ENCODE measurements at places on chromosomes 1 and 21. TPM values are rescaled to one million over a fixed set of nuclear protein-coding genes. Genes with fewer than 3 reads are reported as not detected.

GRCh38 chr21:14943616-14944015 is 121.2 kb downstream of the NRIP1 start:
- H3K27ac ChIP-seq = no peak overlapping the region
- DNase-seq = no peak
- H3K4me1 ChIP-seq = no peaks in the 10 kb centered on the region
- no peaks in the 10 kb centered on the region for H3K36me3 ChIP-seq
- H3K27me3 ChIP-seq = no peaks in the 10 kb centered on the region

GRCh38 chr1:212621043-212621948 is 12.7 kb downstream of the ATF3 start:
- no peak for DNase-seq
- no peak overlapping the region for H3K27ac ChIP-seq
- no peak overlapping the region for H3K4me3 ChIP-seq
- peaks cover 35% of the 10 kb centered on the region for H3K36me3 ChIP-seq
- H3K4me1 ChIP-seq = no peaks in the 10 kb centered on the region
- peaks cover 23% of the 10 kb centered on the region for H3K27me3 ChIP-seq

DNA sequence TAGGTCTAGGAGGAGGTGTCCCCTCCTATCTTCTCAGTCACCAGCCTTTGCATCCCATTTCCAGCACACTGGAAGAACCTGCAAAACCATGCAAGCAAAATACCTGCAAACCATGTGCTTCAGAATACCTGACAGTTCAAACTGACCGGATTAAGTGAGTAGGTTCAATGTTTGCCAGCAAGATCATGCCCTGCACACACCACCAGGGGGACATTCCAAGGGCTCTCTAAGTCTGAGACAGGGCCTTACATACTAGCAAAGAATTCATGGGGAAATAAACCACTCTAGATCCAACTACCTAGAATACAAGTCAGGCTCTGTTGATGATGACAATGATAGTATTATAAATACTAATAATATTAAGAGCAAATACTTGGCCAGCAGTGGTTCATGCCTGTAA is 27.6 kb downstream of the INPP5B start:
- H3K36me3 ChIP-seq = peaks cover 11% of the 10 kb centered on the region
- peak; percentile 37 for DNase-seq
- H3K4me1 ChIP-seq = peaks cover 45% of the 10 kb centered on the region

- no peak overlapping the region for H3K4me3 ChIP-seq
- H3K4me1 ChIP-seq = peaks cover 27% of the 10 kb centered on the region
- no peaks in the 10 kb centered on the region for H3K36me3 ChIP-seq
- peak; percentile 33 for DNase-seq
- H3K27me3 ChIP-seq = no peaks in the 10 kb centered on the region
Measured at GRCh38 chr1:157274698-157275534, 136.7 kb upstream of the ETV3 start.

- H3K4me1 ChIP-seq = no peaks in the 10 kb centered on the region
- no peaks in the 10 kb centered on the region for H3K36me3 ChIP-seq
- DNase-seq = no peak
Measured at GRCh38 chr21:27812279-27812678, 845.4 kb upstream of the ADAMTS5 start.

DNA sequence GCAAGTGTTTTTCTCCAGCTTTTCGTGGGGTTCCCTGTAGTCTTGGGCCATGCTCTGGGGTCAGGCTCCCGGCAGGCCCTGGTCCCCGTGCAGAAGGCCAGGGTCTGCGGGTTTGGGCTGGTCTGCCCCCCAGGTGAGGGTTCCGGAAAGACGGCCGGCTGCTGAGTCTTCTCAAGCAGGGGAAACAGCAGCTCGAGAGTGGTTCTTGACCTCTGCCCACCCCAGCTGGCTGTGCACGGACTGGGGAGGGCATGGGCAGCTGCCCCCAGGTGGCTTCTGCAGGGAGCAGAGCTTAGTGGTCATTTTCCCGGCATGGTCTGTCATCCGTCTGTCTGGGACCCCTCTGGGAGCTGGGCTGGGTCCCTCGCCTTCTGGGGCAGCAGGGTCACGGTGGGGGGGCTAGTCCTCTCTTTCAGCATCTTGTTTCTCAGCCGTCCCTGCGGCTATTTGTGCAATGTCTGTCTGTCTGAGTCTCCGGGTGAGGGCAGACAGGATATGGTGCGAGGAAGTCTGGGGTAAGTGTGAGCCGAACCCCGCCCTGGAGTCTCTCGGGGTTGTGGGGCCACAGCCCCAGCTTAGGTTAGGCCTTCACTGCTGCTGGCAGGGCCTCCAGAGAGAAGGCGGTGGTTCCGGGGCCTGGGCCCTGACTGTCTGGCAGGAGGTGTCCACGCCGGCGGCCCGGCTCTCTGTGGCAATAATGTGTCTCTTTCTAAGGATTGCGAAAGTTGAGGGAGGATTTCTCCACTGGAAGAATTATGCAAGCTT is 6.1 kb downstream of the SKI start:
- no peak for DNase-seq
- H3K27me3 ChIP-seq = no peaks in the 10 kb centered on the region
- H3K4me1 ChIP-seq = peaks cover 36% of the 10 kb centered on the region
- H3K4me3 ChIP-seq = no peak overlapping the region

GRCh38 chr1:37393173-37394120 is 80.9 kb upstream of the ZC3H12A start:
- H3K27me3 ChIP-seq = peaks cover 6% of the 10 kb centered on the region
- no peak for DNase-seq
- no peaks in the 10 kb centered on the region for H3K4me1 ChIP-seq
- no peak overlapping the region for H3K27ac ChIP-seq

DNA sequence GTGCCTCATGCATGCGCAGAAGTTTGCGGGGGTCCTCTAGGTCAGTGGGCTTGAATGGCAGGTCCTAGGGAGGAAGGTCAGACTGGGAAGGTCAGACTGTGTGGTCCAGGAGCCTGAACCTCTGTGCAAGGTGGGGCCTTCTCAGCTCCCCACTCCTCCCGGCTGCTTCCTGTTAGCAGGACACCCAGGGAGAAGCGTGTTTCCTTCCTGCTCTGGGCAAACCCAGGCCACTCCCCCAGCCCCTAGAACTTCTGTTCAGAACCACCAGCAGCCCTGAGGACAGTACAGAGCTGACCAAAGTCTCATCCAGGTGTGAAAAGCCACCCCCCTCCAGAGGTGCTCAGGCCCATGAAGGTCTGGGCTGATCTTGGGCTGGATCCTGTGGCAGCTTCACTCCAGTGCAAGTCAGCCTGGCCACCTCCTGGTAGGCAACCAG is 29.9 kb downstream of the NAV1 start:
- H3K27ac ChIP-seq = peak overlapping the region; percentile 28
- H3K36me3 ChIP-seq = no peaks in the 10 kb centered on the region
- no peak overlapping the region for H3K4me3 ChIP-seq
- H3K27me3 ChIP-seq = no peaks in the 10 kb centered on the region

GRCh38 chr1:89794406-89794805 is 26.4 kb upstream of the LRRC8D start:
- H3K36me3 ChIP-seq = no peaks in the 10 kb centered on the region
- no peak for DNase-seq
- H3K4me1 ChIP-seq = no peaks in the 10 kb centered on the region
- no peaks in the 10 kb centered on the region for H3K27me3 ChIP-seq
- H3K4me3 ChIP-seq = no peak overlapping the region

DNA sequence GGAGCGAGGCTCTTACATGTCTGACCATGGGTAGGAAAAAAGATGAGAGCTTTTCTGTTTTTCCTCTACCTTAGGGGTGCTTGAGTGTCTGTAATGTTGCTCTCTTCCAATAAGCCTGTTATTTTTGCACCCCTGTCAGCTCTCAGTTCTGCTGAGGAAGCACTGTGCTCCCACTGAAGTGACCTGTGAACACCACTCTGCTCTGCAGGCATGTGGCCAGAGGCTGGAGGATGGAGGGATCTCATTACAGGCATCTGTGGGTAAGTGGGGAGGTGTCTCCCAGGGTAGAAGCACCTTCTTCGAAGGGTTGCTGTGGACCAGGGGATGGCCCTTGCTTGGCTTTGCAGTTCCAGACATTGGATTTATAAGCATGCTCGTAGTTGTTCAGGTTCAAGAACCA is 56.8 kb upstream of the RBM15 start:
- peaks cover 64% of the 10 kb centered on the region for H3K27me3 ChIP-seq
- H3K4me3 ChIP-seq = no peak overlapping the region
- H3K4me1 ChIP-seq = no peaks in the 10 kb centered on the region
- no peak overlapping the region for H3K27ac ChIP-seq

The PAQR6 gene
- 1.0 TPM for total RNA-seq

The S100A7 gene
- not detected for total RNA-seq

The CNR2 gene
- not detected for total RNA-seq

The CLDN17 gene
- not detected for total RNA-seq

The HCRTR1 gene
- not detected for total RNA-seq

The USF1 gene
- 51.1 TPM for total RNA-seq

Measured in K562 (cell line).